AG08395 (cell line): ENCODE measurements at places on chromosomes 6 and 20.

- DNase-seq = no peak
Observed at GRCh38 chr20:63759377-63759901, 19.9 kb downstream of the SLC2A4RG start.

DNA sequence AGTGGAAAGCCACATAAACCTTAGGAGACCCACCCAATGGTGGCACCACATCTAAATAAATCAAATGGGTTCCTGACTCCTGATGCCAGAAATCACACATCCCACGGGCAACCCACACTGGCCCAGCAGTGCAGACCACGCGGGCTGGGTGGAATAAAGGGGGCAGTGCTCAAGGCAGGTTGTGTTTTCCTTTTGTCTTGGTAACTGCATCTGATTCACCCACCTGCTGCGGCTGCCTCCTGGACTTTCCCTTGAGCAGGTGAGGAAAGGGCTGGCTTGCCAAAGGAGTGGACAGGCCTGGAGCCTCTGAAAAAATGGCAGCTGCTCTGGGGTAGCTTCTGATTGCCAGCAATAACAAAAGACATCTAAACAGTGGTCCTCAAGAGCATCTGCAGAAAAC is 119.5 kb upstream of the KCNK16 start:
- DNase-seq = no peak

- DNase-seq = no peak
Observed at GRCh38 chr6:153160221-153160620, 29.1 kb upstream of the RGS17 start.

DNA sequence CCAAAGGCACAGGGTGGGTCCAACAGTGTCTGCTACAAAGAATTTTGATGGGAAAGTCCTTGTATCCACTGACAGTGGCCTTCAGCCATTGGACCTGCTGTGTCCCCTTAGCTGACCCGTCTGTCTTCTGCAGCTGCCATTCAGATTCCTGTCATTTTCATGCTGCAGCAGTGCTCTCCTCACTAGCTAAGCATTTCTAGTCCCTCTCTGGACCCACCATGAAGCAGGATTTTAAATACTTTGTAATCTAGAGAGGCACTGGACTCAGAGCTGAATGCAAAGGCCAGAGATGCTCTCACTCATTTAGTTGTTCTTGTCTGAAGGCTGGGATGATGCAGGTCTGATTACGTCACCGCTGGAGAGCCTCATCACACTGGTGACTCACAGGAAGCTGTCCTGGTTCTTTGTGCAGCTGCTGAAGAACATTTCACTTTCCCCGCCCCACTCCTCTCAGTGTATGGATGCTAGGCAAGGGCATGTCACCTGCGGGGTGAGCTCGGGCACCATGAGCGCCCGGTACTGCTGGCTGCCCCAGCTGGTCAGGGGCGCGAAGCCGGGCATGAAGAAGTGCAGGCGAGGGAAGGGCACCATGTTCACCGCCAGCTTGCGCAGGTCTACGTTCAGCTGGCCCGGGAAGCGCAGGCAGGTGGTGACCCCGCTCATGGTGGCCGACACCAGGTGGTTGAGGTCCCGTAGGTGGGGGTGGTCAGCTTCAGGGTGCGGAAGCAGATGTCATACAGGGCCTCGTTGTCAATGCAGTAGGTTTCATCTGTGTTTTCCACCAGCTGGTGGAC is 19.4 kb upstream of the TUBB2A start:
- peak; percentile 90 for DNase-seq

DNA sequence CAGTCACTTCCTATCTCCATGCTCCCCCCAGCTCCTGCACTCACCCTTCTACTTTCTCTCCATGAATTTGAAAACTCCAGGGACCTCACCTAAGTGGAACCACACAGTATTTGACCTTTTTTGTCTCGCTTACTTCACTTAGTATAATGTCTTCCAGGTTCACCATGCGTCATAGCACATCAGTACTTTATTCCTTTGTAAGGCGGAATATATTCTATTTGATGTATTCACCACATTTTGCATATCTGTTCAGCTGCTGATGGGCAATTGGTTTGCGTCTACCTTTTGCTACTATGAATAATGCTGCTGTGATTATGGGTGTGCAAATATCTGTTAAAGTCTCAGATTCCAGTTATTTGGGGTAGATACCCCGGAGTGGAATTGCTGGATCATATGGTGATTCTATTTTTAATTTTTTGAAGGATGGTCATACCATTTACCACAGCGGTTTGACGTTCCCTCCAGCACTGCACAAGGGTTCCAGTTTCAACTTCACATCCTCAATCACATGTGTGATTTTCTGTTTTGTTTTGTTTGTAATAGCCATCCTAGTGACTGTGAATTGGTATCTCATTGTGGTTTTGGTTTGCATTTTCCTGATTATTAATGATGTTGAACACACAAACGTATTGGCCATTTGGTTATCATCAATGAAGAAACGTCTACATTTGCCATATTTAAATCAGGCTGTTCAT is 20.3 kb upstream of the SYNDIG1 start:
- DNase-seq = no peak

GRCh38 chr6:106825156-106825555 is 149.4 kb downstream of the CD24 start:
- DNase-seq = no peak

- DNase-seq = no peak
Observed at GRCh38 chr6:80197986-80198385, 91.5 kb downstream of the BCKDHB start.

DNA sequence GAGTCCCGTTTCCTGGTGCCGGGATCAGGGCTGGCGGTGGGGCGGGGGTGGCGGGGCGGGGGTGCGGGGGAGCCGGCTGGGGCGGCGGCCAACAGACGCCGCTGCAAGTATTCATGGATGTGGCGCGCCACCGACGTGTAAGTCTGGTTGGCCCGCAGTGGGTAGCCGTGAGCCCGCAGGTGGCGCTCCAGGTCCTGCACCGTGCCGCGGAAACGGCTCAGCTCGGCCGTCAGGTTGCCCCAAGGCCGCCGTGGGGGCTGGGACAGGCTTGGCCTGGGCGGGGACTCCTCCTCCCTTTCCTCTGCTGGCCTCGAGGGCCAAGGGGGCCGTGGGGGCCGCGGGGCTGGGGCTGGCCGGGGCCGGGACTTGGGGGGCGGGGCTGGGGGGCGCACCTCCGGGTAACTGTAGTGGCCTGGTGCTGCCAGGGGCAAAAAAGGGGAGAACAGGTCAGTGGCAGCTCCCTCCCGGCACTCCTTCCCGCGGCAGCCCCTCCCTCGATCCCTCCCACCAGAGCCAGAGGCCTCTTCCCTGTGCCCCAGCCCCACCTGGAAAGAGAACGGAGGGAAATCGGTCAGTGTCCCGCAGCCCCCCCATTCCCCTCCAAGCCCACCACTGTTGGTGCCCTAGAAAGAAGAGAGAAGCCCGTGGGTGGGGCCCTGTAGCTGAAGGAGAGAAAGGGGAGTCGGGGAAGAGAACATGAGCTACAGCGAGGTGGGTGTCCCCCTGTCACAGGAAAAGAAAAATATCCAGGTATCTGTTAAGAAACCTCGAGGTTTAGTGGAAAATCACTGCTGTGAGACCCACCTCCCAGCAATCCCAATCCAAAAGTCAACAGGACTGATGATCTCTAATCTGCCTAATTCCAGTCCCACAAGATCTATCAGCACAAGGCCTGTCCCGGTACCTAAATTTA is 21.3 kb downstream of the TNXB start:
- DNase-seq = no peak

DNA sequence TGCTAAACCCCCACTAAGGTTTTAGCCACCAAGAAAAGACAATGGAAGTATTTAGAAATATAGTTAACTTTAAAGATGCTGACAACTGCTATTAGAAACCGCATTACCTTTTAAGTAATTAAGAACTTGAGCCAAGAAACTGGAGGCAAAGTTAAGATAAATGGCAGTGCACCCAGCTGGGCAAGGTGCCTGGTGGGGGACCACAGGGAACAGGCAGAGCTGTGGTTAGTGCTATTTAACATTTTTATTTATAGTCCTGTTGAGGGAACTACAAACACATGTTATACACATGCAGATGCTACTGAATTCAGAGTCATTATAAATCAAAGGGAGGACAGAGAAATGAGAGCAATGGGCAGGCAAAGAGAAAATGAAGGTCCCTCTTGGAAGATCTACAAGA is 447.9 kb downstream of the TFAP2B start:
- DNase-seq = no peak

DNA sequence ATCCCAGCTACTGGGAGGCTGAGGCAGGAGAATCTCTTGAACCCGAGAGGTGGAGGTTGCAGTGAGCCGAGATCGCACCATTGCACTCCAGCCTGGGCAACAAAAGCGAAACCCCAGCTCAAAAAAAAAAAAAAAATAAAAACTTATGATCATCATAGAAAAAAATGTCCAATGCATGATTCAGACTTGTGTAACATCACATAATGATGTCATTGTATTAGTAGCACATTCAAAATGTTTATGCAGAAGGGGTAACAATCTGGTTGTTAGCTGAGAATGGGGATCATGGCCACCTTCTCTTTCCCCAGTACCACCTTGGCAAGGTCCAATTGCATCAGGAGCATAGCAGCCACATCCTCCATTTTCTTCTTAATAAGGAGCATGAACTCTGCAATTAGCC is 137.6 kb upstream of the MARCKS start:
- DNase-seq = peak; percentile 41

- no peak for DNase-seq
Observed at GRCh38 chr6:133191323-133191722, 49.8 kb upstream of the EYA4 start.

- peak; percentile 94 for DNase-seq
Observed at GRCh38 chr6:16154904-16155303, 26.0 kb downstream of the MYLIP start.

- no peak for DNase-seq
Observed at GRCh38 chr6:29483186-29483585, 4.6 kb downstream of the MAS1L start.

DNA sequence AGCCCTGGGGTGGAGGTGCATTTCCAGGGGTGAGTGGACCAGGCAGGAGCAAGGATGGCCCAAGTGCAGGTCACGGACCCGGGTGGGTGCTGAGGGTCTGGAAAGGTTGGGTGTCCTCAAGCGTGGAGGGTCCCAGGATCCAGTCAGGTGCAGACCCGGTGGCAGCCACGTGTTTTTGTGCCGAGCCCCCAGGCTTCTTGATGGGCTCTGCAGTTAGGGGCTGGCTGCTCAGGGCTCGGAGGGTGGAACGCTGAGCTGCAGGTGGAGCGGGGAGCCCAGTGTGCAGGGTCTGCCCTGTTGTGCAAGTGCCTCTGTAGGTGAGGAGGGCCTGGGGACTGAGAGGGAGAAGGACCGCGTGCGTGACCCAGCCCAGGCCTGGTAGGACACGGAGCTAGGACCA is 70.9 kb upstream of the HLA-E start:
- DNase-seq = no peak

GRCh38 chr6:21953831-21954801 is 342.7 kb downstream of the PRL start:
- peak; percentile 13 for DNase-seq

GRCh38 chr6:129619579-129620233 is 90.3 kb downstream of the ARHGAP18 start:
- DNase-seq = no peak
